ENCODE measurements at places on chromosomes 4 and X.

DNA sequence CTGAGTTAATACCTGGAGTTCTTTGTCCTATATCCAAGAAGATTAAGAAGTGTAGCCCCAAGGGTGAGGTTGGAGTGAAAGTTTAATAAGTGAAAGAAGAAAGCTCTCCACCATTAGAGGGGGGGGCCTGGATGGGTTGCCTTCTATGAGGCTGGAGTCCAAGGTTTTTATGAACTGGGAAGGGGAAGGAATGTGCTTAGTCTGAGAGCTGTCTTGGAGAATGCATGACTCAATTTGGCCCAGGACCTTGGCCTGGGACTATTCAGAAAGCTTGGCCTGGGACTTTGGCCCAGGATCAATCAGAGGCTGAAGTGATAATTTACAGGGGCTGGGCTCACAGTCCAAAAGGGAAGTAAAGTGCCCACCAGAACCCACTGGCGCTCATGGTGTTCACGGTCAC lies 1049.0 kb upstream of the GRIA3 start:
- DNase-seq, result no peak

- no peak for DNase-seq
Observed at GRCh38 chr4:125011646-125012045, 299.1 kb upstream of the ANKRD50 start.

- DNase-seq, result no peak
Observed at GRCh38 chrX:53114864-53115549, 21.1 kb downstream of the KANTR start.

DNA sequence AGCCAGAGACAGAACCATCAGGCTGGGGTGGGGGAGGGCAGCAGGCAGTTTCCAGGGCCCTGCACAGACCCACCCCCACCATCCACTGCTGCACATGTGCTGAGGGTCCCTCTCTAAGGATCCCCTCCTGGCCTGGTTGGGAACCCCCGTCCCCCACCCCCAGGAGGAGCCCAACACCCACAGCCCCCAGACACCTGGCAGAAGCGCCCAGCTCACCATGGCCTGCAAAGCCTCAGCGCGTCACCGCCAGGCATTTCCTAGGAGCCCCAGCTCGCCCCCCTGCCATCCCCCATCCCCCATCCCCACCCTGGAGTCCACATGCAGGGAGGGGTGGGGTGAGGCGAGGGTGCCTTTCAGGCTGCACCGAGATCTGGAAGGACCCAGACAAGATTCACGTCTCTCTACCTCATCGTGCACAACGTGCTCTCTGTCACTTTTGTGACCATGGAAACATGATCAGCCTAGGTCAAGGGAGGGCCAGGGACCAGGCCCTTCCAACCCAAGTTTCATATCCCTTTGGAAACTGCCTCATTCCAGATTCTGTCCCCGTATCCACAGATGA lies 9.3 kb downstream of the MXD4 start:
- no peak for DNase-seq

GRCh38 chrX:73213734-73214425 lies 771 bp downstream of the NAP1L2 start:
- DNase-seq, result no peak

DNA sequence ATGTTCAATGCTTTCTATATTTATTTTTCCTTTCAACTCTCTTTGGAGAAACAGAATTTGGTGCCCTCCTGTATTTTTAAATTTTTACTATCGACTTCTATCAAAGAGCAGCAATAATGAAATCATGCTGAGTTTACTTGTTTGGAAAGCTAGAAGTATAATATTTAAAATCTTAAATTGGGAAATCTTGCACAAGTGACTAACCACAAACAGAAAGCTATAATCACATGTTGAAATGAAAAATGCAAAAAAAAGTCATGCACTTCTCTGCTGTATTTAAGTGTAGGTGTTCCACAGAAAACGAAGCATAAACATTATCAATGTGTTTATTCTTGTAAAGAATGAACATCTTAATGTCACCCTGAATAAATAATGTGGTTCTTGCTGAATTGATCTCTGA lies 306.1 kb downstream of the PCDH18 start:
- no peak for DNase-seq

DNA sequence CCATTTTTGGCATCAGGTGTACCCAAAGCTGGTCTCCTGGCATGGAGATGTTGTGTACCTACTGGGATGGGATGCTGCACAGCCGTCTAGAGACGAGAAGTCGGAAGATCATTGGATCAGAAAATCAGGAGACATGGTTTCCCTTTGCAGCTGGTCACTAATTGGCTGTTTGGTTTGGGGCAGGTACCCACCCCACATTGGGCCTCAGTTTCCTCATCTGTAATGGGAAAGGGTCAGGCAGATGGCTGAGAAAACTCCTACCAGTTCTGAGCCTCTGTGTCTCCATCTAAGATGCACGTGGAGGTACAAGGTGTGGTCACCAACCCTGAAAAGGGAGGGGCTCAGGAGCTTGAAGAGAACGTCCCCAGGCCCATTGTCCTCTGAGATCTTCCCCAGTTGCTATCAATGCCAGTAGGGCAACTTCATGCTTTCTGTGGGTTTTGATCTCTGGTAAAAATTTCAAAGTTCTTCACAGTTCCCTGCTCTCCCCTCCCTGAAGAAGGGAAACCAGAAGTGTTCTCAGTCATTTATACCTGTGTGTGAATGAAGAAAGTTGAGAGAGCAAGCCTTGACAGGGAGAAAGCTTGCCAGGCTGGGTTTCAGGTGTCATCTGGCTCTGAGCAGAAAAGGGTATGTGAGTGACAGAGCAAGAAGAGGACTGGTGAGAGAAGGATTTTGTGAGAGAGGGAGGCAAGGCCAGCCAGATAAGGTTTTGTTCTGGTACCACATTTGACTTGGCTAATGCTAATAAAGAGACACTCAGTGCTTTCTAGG lies 15.1 kb downstream of the TSC22D3 start:
- no peak for DNase-seq

DNA sequence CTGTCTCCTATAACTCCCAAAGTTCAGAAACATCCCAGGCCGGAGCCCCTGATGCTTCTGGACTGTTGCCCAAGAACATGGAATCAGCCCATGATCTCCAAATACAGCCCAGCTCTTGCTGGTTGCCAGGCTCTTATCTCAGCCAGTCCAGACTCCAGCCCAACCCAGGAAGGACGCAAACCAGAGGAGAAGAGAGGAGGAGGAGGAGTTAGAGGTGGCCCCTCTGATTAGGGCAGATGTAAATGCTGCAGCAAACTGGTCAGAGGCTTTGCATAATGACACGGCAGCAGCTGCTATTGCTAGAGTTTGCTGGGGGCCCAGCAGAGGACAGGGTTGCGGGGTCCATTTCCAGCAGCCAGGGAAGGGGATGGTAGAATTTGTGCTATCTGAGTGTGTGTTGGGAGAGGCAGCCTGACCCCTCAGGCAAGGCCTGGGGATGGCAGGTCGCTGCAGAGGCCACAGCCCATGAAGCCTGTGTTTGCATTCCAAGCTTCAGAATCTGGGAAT lies 4.2 kb upstream of the OTUD5 start:
- DNase-seq, result no peak

DNA sequence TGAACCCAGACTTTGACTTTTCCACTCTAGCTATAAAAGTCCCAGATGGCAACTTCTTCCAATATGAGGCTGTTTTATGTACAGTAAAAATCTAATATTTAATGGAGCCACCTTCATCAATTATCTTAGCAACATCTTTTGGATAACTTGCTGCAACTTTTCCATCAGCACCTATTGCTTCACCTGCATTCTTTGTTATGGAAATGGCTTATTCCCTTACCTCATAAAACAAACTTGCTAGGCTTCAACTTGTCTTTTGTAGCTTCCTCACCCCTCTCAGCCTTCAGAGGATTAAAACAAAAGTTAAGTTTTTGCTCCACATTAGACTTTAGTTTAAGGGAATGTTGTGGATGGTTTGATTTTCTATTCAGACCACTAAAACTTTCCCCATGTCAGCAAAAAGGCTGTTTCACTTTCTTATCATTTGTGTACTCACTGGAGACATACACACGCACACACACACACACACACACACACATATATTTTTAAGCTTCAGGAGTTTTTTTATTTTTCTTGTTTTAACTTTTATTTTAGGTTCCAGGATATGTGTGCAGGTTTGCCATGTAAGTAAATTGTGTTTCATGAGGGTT lies 1296.1 kb upstream of the PABPC4L start:
- no peak for DNase-seq

DNA sequence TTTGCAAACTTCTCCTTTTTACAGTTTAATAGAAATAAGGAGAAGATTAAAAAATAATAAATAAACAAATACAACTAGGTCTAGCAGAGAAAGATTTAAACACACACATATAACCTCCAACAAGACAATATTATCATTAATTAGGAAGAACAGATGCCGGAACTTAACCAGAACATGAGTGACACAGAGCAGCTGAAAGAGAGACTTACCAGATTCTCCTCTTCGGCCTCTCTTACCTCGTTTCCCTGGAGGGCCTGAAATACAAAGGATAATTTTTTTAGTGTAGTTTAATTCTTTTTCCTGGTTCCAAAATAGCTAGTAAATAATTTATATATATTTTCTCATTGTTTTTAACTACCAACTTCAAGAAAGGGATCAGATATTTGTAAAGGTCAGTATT lies 252.5 kb downstream of the COL25A1 start:
- no peak for DNase-seq

Data from NCI-H1105 (cell line).